ENCODE measurements at places on chromosomes 5 and 9. TPM values are rescaled to one million over a fixed set of nuclear protein-coding genes. Genes with fewer than 3 reads are reported as not detected.
A peak's percentile ranks its signal among the peaks of the same experiment; 100 is the strongest.

GRIN3A gene
- 0.28 TPM for polyA plus RNA-seq

FOXD4L5 gene
- 0.24 TPM for polyA plus RNA-seq

THG1L gene
- 29.4 TPM for polyA plus RNA-seq

CARTPT gene
- not detected for polyA plus RNA-seq

PCDHB14 gene
- 10.8 TPM for polyA plus RNA-seq

DNA sequence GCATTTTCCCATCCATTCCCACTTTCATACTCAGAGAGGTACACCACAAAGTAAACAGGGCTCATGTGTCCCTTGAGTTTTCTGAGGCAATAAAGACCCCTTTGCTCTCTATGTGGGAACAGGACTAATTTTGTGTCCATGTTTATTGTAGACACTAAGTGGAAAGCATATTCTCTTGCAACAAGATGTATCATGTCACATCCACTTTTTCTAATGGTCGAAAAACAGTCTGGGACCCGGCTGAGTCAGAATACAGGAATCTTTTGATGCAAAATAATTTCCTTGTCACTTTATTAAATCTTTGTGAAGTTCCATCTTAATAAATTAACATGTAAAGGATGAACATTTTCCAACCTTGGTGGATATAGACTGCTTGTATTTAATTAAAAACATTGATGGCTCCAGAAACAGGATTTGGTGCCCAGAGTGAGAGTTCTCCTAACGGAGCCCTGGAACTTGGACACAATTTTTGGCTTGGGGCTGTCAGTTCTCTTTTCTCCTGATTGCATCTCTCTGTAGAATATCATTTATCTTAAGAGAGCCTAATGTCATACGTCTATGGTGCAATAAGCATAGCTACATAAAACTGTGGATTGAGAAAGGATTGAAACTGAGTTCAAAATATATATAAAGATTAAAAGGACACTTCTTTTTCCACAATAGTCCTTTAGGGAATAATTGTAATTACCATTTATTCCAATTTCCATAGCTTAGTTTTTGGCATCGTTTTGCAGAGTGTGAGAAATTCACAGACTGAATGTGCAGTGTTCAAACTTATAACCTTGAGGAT is 1116.7 kb upstream of the SEMA6A start:
- DNase-seq: peak; percentile 53

DNA sequence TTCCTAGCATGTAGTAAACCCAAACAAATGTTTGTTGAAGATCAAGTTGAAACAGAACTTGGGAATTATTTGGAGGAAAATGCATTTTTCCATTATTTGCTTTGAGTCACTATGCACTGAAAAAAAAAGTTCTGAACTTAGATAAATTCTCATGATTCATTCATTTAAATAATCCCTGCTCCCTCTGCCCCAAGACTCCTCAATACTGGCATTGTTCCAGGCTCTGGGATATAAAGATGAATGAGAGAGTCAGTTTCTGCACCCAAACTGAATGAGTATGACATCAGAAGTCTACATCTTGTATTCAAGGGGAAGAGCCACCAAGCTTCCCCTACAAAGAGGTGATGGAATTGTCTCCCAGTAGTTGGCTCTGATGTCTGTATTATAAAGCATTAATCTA is 123.9 kb downstream of the SEC61B start:
- no peak for DNase-seq

DNA sequence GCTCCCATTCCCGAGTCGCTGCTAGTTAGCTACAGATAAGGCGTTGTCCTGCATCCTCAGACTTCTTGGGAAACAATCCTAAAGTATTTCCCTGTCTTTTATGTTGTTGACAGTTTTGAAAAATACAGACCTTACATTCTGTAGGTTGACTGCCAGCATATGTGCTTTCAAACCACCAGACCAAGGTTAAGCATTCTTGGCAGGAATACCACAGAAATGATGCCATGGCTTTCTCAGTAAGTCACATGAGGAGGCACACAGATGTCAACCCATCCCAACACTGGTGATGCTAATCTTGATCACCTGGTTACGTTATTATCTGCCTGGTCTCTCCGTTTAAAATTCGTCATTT is 871 bp downstream of the GLE1 start:
- no peak for DNase-seq

- DNase-seq: no peak
Observed at GRCh38 chr5:173789031-173789920, 98.9 kb upstream of the CPEB4 start.

- DNase-seq: no peak
Observed at GRCh38 chr9:4814913-4815312, 22.2 kb downstream of the RCL1 start.

- no peak for DNase-seq
Observed at GRCh38 chr5:111553868-111554267, 41.5 kb upstream of the STARD4 start.

DNA sequence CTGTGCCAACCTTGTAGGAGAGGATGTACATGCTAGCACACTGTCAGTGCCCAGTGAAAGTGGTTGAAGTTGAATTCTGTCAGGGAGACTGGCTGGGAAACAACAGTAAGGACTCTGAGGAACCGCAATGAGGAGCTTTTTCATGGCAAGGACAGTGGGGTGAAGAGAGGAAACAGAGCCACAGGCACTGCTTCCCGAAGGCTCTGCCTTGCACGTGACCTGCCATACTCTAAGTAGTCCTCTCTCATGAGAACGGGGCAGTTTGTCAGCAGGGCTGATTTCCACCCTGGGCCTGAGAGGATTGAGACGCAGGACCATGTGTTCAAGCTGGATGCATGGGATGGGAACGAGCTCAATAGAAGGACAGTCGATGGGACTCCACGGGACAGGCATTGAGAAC is 106.6 kb upstream of the CTSL start:
- no peak for DNase-seq

DNA sequence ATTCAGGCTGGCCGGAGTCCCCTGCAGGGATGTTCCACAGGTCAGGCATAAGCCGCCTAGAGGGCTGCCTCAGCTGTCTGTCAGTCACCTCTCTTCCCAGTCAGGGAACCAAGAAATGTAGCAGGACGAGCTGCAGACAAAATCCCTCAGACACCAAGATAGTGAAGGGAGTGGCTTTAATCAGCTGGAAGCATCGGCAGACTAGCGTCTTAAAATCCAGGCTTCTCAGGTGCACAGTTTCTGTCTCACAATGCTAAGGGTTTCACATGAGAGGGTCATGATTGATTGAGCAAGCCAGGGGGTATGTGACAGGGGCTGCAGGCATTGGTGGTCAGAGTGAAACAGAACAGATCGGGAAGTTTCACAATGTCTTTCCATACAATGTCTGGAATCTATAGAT is 247.2 kb downstream of the CDH10 start:
- DNase-seq: no peak

- no peak for DNase-seq
Observed at GRCh38 chr5:80703747-80704146, 49.0 kb upstream of the DHFR start.

DNA sequence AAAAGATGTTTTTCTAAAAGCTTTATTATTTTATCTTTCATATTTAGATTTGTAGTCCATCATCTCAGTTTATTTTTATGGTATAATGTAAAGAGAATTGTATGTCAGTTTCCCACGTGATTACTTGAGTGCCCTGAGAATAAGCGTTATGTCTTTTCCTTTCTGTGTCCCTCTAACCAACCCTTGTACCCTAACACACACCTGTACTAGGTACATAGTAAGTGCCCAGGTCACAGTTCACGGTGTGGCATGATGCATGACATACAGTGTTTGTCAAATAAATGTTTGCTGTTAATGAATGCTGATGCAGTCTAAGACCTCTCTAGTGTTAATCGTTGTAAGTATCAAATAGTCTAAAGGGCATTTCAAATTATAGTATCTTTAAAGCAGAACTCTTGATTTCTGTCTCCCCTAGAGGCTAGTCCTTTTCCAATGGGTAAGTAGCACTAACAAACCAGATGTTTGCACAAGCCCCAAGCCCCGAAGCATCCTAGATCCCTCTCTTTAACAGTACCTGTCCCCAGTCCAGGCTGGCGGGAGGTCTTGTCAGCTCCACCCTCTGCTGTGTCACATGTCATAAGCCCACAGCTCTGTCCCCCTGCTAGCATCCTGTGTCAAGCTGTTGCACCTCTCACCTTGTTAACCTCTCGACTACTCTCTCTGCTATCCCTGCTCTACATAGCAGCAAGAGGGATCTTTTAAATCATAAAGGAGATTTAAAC is 23.7 kb downstream of the NUP214 start:
- DNase-seq: no peak

DNA sequence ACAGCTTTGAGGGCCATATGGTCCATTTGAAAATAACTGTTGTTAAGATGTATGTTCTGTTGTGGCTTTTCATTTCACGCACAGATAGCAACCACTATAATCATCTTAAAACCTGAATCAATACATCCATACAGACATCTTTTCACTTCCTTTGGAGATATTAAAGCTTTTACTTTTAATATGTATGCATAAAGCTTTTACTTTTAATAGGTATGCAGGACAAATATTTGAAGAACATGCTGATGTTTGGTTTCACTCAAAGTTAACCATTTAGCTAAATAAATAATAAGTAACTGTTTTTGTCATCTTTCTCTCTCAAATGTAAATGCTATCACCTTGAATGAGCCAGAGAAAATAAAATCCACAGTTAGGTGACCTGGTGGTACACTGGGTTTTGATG is 108.6 kb downstream of the OXCT1 start:
- DNase-seq: no peak

DNA sequence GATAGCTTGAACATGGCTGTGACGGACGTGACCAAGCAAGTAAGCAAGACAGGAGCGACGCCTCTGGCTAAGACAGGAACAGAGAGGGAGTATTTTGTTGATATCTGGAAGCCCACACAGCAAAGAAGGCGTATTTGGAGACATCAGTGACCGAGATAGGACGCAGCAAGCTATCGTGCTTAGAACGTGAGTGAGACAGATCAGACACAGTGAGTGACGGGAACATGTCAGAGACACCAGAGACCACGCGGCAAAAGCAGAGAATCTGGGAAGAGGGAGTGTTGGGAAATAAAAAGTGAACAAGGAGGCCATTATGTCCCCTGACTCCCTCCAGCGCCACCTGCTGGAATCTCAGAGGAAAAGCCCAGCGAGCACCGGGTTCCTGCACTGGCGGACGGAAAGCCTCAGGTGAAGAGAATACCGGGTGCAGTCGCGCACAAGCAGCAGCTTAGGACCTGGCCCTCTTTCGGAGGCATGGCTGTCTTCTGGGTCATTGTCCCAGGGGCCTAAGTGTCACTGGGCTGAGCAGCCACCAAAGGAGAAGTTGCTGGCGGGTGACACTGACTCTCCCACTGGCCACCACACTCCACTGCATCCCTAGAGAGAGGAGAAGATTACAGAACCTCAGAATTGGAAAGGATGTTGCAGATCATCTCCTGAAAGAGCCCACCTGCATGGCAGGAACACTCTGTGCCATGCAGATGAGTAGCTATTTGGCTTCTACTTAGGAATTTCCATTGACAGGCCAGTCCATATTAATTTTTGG is 99.1 kb downstream of the FBXO38 start:
- DNase-seq: no peak

DNA sequence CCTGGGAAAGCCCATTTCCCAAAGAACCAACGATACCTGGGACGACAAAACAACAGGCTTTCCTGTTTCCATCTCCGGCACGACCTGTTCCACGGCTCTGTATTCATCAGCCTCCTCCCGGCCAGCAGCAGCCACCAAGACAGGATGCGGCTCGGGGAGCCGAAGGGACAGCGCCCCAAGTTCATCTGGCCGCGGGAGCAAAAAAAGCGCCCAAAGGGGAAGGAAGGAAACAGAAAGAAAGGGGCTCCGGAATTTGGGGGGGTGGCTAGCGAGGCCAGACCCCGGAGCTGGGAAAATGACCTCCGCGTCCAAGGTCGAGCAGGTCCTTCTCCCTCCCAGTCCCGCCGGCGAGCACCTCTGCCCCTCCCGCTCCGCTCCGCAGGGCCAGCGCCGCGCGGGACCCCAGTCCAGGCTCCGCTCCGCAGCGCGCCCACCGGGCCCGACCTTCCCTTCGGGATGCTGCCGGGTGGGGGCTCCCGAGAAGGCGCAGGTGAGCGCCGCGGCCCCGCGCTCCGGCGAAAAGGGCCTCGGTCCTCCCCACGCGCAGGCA is 608 bp downstream of the ELOVL7 start:
- peak; percentile 18 for DNase-seq

- no peak for DNase-seq
Observed at GRCh38 chr5:9347032-9347431, 198.8 kb downstream of the SEMA5A start.

DNA sequence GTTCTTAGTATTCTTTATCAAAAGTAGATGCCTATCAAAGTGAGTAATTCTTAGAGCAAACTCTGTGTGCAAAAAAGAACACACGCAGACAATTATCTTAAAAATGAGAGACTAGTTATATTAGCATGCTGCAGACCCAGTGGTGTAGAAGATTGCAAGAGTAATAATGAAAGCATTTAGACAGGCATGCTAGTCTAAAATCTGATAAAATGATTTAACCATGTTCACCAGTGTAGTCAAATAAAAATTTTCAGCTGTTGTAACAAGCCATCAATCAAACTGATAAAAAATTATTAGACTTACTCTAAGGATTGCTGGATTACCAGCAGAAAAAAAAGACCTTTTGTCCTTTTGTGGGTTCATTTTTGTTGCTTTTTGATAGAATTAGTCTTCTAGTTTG is 241.9 kb upstream of the TLE4 start:
- no peak for DNase-seq

Data from left lung (tissue), 14 donors.